ENCODE measurements at places on chromosomes 3 and 15. TPM values are rescaled to one million over a fixed set of nuclear protein-coding genes. Genes with fewer than 3 reads are reported as not detected.

GRCh38 chr3:113601240-113601639 is 68.9 kb downstream of the SIDT1 start:
- DNase-seq, result no peak

DNA sequence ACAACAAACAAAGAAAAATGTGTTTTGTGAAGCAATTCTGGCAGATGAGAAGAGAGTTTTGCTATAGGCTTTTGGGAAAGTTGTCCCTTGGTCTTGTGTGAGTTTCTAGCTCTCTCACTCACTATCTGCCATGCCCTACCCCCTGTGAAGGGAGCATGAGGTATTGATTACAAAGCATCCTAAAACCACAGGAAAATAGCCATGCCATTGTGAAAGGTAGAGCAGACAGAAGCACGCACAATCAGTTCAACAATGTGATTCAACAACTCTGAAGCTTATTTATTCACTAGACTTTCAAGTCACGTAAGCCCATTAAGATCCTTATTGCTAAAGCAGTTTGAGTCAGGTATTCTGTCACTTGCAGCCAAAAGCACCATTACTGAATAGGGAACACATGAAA is 6.5 kb upstream of the AQR start:
- DNase-seq, result no peak

GRCh38 chr3:8518138-8518537 is 16.5 kb downstream of the LMCD1 start:
- DNase-seq, result no peak

- DNase-seq, result no peak
Observed at GRCh38 chr15:87757084-87757483, 499.5 kb downstream of the NTRK3 start.

GOLIM4 gene
- total RNA-seq, result 8.4 TPM

GPD1L gene
- total RNA-seq, result 16.3 TPM

- DNase-seq, result no peak
Observed at GRCh38 chr3:151297429-151297828, 19.1 kb upstream of the P2RY14 start.

DNA sequence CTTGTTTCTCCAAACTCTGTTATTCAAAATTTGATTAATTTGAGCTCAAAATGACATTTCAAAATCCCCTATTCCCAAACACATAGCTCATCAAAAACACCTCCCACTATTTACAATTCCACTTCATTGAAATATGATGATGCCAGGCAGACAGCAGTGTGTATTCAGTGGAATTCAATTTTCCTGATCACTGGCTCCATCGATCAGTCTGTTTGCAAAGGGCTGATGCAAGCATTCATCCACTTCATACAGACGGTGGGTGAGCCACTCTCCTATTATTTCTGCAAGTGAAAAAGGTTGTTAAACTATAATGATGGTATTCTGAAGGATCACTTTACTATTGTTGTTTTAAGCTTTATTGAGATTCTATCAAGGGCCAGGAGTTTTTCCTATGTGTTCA is 90.7 kb downstream of the RTP4 start:
- no peak for DNase-seq

RHCG gene
- total RNA-seq, result not detected

SLC51B gene
- total RNA-seq, result not detected

GRCh38 chr15:100537331-100537730 is 8.6 kb upstream of the CERS3 start:
- DNase-seq, result no peak

FMN1 gene
- total RNA-seq, result not detected

- no peak for DNase-seq
Observed at GRCh38 chr3:63193647-63194046, 84.5 kb upstream of the SYNPR start.

DNA sequence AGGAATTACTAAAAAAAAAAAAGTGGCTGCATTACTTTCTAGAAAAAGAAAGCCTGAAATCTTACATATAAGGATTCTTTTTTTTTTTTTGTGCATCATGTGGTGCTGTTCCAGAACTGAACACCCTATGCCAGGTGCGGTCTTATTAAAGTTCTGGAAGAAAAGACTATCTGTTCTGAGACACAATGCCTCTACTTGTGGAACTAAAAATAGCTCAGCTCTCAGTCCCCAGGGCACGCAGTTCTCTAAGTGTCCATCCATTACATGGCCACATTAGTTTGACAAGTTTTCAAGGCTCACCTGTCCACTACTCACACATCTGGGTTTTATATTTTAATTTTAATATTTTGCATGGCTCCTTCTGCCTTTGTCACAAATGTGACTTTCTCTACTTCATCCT is 126.6 kb upstream of the ADAMTS9 start:
- no peak for DNase-seq

GOLGA8G gene
- not detected for total RNA-seq

DNA sequence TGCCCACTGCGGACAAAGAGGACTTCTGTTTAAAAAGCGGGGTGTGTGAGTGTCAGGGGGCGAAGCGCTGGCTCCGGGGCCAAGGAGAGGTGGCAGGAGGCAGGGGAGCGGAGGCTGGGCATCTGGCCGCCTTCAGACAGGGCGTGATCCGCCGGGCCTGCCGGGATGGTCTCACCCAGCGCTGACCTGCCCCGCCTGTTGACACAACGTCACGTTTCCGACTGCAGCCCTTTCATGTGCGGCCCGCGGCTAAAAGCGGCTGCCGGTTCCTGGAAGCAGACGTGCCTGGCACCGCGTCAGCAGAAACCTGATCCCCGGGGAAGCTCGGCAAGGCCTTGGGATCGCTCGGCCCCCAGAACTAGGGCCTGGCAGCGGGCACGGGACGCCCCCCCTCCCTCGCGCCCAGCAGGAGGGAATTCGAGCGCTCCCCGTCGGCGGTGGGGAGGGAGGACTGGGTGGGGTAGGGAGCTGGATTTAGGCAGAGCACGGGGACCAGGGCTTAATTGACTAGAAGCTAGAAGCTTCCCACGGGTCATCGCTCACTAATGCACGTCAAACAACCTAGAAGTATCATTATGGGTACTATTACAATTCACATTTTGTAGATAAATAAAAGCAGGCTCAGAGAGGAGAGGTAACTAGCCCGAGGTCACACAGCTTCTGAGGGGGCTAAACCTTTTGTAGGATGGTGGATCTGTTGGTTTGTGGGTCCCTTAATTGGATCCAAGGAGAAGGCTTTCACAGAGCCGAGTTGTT is 7.7 kb downstream of the BHLHE40 start:
- DNase-seq, result peak; percentile 78

DNA sequence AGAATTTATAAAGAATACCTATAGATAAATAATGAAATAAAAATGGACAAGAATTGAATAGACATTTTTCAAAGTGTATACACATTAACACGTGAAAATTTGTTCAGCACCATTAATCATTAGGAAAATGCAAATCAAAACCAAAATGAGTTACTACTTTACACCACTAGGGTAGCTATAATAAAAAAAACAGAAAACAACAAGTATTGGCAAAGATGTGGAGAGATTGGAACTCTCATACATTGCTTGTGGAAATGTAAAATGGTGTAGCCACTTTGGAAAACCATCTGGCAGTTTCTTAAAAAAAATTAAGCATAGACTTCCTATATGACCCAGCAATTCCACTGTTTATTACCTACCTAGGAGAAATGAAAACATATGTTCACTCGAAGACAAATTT is 172.8 kb upstream of the P2RY1 start:
- DNase-seq, result no peak

GRCh38 chr3:13054341-13055285 is 18.6 kb downstream of the IQSEC1 start:
- DNase-seq, result no peak

PP2D1 gene
- total RNA-seq, result not detected

- peak; percentile 66 for DNase-seq
Observed at GRCh38 chr15:84747416-84748273, 747 bp upstream of the ZNF592 start.

DNA sequence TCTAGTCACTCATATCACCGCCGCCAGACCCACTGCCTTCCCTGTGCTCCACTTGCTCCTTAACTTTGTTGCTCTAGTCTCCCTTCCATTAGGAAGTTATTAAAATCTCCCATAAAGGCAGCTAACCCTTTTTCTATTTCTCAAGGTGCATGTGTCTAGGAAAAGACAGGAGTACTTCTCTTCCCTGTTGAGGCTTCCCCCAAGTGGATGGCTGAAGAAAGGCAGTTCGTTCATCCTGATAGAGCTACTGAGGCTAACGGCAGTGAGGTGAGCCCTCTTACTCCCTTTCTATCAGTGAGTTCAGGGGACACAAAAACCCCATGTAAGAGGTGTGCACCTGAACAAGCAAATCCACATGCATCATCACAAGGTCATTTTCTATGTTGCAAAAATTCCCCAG is 397.8 kb downstream of the IGSF11 start:
- DNase-seq, result no peak

DNA sequence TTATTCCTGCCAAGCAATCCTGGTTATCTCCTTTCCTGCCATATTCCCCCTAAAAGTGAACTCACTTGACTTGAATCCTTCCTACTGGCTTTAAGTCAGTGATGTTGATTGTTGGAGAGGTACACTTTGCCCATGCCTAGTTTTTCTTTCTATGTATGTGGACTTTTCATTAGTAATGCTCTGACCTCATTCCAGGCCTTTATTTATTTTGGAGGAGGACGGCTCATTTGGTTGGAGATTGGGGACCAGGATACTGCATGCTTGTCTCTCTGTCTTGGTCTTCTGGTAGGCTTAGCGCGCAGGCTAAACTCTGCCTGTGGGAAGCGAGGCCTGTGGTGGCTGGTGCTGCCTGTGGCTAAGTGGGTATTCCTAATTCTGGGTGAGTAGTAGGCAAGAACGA is 29.1 kb upstream of the MTMR10 start:
- no peak for DNase-seq

GRCh38 chr3:151837057-151837456 is 23.1 kb downstream of the AADAC start:
- no peak for DNase-seq

GRCh38 chr15:45645026-45645980 is 10.5 kb downstream of the SQOR start:
- no peak for DNase-seq

- no peak for DNase-seq
Observed at GRCh38 chr15:34665498-34666116, 82.2 kb upstream of the GOLGA8B start.

GRCh38 chr15:88256279-88257230 is at the start of gene NTRK3:
Gene NTRK3 (minus strand): TSS chr15:88256739. CDS start chr15:88256153, 586 bp downstream.
- no peak for DNase-seq

TM4SF4 gene
- total RNA-seq, result not detected

GRCh38 chr3:52705688-52706686 is at the start of the genes GLT8D1 and SPCS1:
Gene GLT8D1 (minus strand): TSS chr3:52705791. CDS start chr3:52700460, 5,331 bp downstream.
Gene SPCS1 (plus strand): TSS chr3:52706106. CDS start chr3:52706247, 141 bp downstream.
- peak; percentile 82 for DNase-seq

DNA sequence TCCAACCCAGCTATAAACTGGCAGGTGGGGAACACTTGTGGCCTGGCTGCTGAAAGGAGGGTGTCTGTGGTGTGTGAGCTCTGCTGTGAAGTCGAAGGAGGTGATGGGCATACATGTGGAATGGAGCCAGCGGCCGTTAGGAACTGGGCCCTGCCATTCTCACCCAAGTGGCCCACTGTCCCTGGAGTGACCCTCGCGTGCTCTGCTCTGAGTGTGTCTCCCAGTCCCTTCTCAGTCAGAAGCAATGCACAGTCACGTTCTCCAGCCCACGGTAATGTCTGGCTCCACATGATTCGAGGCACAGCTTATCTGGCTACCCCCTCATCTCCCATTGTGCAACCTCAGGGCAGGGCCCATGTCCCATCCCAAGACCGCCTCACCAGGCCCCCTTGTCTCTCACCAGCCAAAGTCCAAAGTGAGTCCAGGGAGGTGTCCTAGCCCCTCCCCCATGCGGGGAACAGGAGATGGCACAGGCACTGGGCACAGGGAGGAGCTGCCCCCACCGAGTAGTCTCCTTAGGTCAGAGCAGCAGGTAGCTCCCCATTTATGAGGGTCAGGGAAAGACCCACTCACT is 62.9 kb downstream of the ZNF445 start:
- no peak for DNase-seq

C2CD4A gene
- 0.17 TPM for total RNA-seq

All from activated T-helper 1 cell treated with anti-CD3 and anti-CD28 coated beads, Interleukin-12 subunit alpha, Interleukin-12 subunit beta, Interleukin-2, Interleukin-4 antibody, amounts not matched to agents 30 ng/mL and 10 ng/mL and 1 ng/mL, durations not matched to agents 14 hours and 24 hours and 36 hours (primary cell).